Neural crest cell (in vitro differentiated cells): ENCODE measurements at places on chromosomes 1 and 21. TPM values are rescaled to one million over a fixed set of nuclear protein-coding genes. Genes with fewer than 3 reads are reported as not detected.

The E2F2 gene
- 23.5 and 23.7 TPM in 2 replicates for total RNA-seq

The FCGR3A gene
- not detected in 2 replicates for total RNA-seq

The FAM3B gene
- total RNA-seq, result 0.23 TPM in 1 of 2 replicates, not detected in the other

The PDC gene
- not detected in 2 replicates for total RNA-seq

The AMPD1 gene
- total RNA-seq, result not detected in 2 replicates

The CFHR3 gene
- total RNA-seq, result 0.82 and 0.86 TPM in 2 replicates

The ALPL gene
- total RNA-seq, result 16.7 TPM in 2 replicates

The DENND1B gene
- 6.5 and 8.3 TPM in 2 replicates for total RNA-seq

The SLC45A1 gene
- 2.5 TPM in 2 replicates for total RNA-seq

The RIPPLY3 gene
- total RNA-seq, result 2.6 and 3.2 TPM in 2 replicates

DNA sequence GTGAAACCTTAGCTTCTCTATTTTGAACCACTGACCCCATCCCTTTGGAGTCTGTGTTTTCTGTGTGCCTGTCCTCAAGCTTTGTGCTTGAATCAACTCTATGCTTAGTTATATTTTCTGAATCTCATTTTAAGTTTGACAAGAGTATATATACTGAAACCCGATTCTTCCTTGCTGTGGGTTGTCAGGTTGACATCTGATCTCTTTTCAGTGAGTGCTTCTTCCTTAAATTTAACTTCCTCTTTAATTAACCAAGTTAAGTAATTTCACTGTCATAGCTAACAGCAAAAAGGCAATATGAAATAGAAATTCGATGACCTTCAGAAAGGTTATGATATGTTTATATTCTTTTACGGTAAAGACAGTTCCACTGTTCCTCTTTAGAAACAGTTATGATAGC is 69.4 kb downstream of the C1orf21 start:
- H3K27me3 ChIP-seq, result no peaks in the 10 kb centered on the region
- H3K4me3 ChIP-seq, result no peak overlapping the region
- H3K36me3 ChIP-seq, result peaks cover 2% of the 10 kb centered on the region

- no peak overlapping the region for H3K4me3 ChIP-seq
- no peaks in the 10 kb centered on the region for H3K27me3 ChIP-seq
- DNase-seq, result no peak
- peaks cover 4% of the 10 kb centered on the region for H3K4me1 ChIP-seq
Observed at GRCh38 chr21:38330666-38331065, 73.9 kb downstream of the KCNJ15 start.

- H3K36me3 ChIP-seq, result no peaks in the 10 kb centered on the region
- H3K27ac ChIP-seq, result peak overlapping the region; percentile 93
- H3K27me3 ChIP-seq, result no peaks in the 10 kb centered on the region
- peaks cover 72% of the 10 kb centered on the region for H3K4me1 ChIP-seq
- H3K4me3 ChIP-seq, result peak overlapping the region; percentile 31
Observed at GRCh38 chr1:226654046-226654667, 84.9 kb downstream of the ITPKB start.

- H3K36me3 ChIP-seq, result peaks cover 4% of the 10 kb centered on the region
- no peak for DNase-seq
- peaks cover 23% of the 10 kb centered on the region for H3K4me1 ChIP-seq
- H3K27ac ChIP-seq, result no peak overlapping the region
- no peak overlapping the region for H3K4me3 ChIP-seq
Observed at GRCh38 chr1:54934869-54935268, 45.6 kb upstream of the TMEM61 start.

GRCh38 chr1:217437376-217437775 is 193.5 kb downstream of the GPATCH2 start:
- H3K4me1 ChIP-seq, result no peaks in the 10 kb centered on the region
- DNase-seq, result no peak
- H3K4me3 ChIP-seq, result no peak overlapping the region
- H3K36me3 ChIP-seq, result peaks cover 46% of the 10 kb centered on the region
- H3K27me3 ChIP-seq, result no peaks in the 10 kb centered on the region

GRCh38 chr1:171248841-171249240 is 547 bp downstream of the FMO1 start:
- H3K4me3 ChIP-seq, result no peak overlapping the region
- H3K36me3 ChIP-seq, result no peaks in the 10 kb centered on the region
- peaks cover 8% of the 10 kb centered on the region for H3K4me1 ChIP-seq
- peaks cover 37% of the 10 kb centered on the region for H3K27me3 ChIP-seq
- no peak overlapping the region for H3K27ac ChIP-seq

DNA sequence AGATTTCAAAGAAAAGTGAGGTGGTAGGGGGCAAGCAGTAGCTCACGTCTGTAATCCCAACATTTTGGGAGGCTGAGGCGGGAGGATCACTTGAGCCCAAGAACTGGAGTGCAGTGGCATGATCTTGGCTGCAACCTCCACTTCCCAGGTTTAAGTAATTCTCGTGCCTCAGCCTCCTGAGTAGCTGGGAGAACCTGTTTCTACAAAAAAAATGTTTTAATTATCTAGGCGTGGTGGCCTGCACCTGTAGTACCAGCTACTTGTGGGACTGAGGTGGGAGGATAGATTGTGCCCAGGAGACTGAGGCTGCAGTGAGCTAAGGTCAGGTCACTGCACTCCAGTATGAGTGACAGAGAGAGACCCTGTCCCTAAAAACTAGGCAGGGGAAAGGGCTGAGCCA is 2.6 kb upstream of the TSPAN1 start:
- peaks cover 4% of the 10 kb centered on the region for H3K27me3 ChIP-seq
- H3K4me1 ChIP-seq, result peaks cover 3% of the 10 kb centered on the region
- no peaks in the 10 kb centered on the region for H3K36me3 ChIP-seq
- no peak overlapping the region for H3K4me3 ChIP-seq
- no peak for DNase-seq

GRCh38 chr1:183733715-183734114 is 71.2 kb upstream of the RGL1 start:
- no peaks in the 10 kb centered on the region for H3K27me3 ChIP-seq
- no peak overlapping the region for H3K27ac ChIP-seq
- H3K4me3 ChIP-seq, result no peak overlapping the region
- no peak for DNase-seq
- no peaks in the 10 kb centered on the region for H3K4me1 ChIP-seq

GRCh38 chr1:92516574-92516973 is 29.8 kb upstream of the GFI1 start:
- no peaks in the 10 kb centered on the region for H3K4me1 ChIP-seq
- DNase-seq, result no peak
- peaks cover 5% of the 10 kb centered on the region for H3K36me3 ChIP-seq
- H3K27me3 ChIP-seq, result no peaks in the 10 kb centered on the region

- H3K4me3 ChIP-seq, result peak within 1 kb of the TSS; percentile 89
- peak; percentile 71 for DNase-seq
- H3K36me3 ChIP-seq, result peaks cover 6% of the 10 kb centered on the region
Observed at GRCh38 chr1:236064674-236065508, at the start of gene NID1. Gene NID1 (minus strand): TSS chr1:236065090. CDS start chr1:236065079, 11 bp downstream.

DNA sequence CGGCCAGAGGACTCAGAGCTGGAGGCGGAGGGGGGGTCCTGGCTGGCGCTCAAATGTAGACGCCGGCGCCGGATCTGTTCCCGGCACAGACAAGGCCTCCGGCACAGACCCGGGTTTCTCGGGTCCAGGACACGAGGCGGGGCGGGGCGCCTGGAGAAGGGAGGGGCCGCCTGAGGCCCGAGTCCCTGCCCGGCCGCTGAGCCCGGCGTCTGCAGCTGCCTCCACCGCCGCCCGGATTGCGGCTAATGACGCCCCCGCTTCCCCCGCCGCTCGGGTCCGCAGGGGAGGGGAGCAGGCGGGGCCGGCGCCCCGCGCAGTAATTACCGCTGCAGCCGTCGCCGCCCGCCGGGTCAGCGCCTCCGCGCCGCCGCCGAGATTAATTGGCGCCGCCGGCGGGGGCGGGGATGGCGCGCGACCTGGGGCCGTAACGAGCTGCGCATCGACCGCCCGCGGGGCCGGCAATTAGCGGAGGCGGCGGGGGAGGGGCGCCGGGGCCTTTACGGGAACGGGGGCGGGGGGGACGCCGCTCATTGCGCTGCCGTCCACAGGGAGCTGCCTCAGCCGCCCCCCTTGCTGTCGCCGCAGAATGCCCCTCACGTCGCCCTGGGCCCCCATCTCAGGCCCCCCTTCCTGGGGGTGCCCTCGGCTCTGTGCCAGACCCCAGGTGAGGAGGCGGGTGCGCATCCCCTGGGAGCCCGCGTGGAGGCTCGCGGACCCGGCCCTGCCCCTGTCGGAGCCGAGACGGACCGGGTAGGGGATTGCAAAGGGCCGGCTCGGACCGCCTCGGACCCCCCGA is 17.3 kb downstream of the NOC2L start:
- H3K27ac ChIP-seq, result no peak overlapping the region
- H3K4me1 ChIP-seq, result no peaks in the 10 kb centered on the region
- peaks cover 3% of the 10 kb centered on the region for H3K36me3 ChIP-seq
- H3K4me3 ChIP-seq, result peak overlapping the region; percentile 47
- H3K27me3 ChIP-seq, result peaks cover 72% of the 10 kb centered on the region

GRCh38 chr1:30707412-30708360 is 15.7 kb downstream of the MATN1 start:
- no peak overlapping the region for H3K4me3 ChIP-seq
- peak overlapping the region; percentile 12 for H3K27ac ChIP-seq
- H3K36me3 ChIP-seq, result no peaks in the 10 kb centered on the region
- DNase-seq, result peak; percentile 87
- no peaks in the 10 kb centered on the region for H3K27me3 ChIP-seq

- no peak for DNase-seq
- H3K4me3 ChIP-seq, result no peak overlapping the region
- no peak overlapping the region for H3K27ac ChIP-seq
- H3K4me1 ChIP-seq, result peaks cover 37% of the 10 kb centered on the region
- H3K27me3 ChIP-seq, result no peaks in the 10 kb centered on the region
- no peaks in the 10 kb centered on the region for H3K36me3 ChIP-seq
Observed at GRCh38 chr1:8211251-8211882, 106.5 kb upstream of the SLC45A1 start.

- no peak overlapping the region for H3K4me3 ChIP-seq
- peaks cover 13% of the 10 kb centered on the region for H3K4me1 ChIP-seq
- no peaks in the 10 kb centered on the region for H3K27me3 ChIP-seq
- DNase-seq, result no peak
Observed at GRCh38 chr1:61173118-61173517, 90.8 kb downstream of the NFIA start.

GRCh38 chr1:19596065-19596713 is 47.9 kb upstream of the NBL1 start:
- H3K4me3 ChIP-seq, result peak overlapping the region; percentile 100
- DNase-seq, result no peak
- H3K36me3 ChIP-seq, result peaks cover 2% of the 10 kb centered on the region
- peak overlapping the region; percentile 97 for H3K27ac ChIP-seq
- H3K4me1 ChIP-seq, result peaks cover 27% of the 10 kb centered on the region

- no peaks in the 10 kb centered on the region for H3K27me3 ChIP-seq
- H3K4me3 ChIP-seq, result peak overlapping the region; percentile 79
- no peak for DNase-seq
- peaks cover 78% of the 10 kb centered on the region for H3K4me1 ChIP-seq
Observed at GRCh38 chr21:15061279-15061678, 3.5 kb downstream of the NRIP1 start.

DNA sequence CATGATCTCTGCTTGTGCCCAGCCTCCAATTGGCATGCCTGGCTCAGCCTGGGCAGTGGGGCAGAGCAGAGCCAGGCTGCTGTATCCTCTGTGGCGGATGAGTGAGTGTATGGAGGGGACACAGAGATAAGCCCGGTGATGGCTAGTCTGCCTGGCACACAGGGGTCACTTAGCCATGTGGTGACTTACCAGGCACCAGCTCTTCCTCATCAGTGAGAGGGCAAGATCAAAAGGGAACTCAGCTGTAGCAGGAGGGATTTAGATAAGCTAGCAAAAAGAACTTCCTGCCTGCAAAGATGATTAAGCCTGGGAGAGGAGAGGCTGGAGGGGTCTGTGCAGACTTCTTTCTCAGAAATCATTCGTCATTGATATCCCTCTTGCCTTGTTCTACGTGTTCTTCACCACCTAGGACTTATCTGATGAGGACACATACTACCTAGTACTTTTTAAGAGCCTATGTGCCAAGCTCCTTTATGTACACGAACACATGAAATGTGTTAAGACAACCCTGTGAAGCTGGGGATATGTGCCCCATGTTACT is 7.9 kb downstream of the KIF21B start:
- peaks cover 55% of the 10 kb centered on the region for H3K4me1 ChIP-seq
- DNase-seq, result no peak
- no peaks in the 10 kb centered on the region for H3K27me3 ChIP-seq
- no peak overlapping the region for H3K27ac ChIP-seq
- no peaks in the 10 kb centered on the region for H3K36me3 ChIP-seq

- H3K4me3 ChIP-seq, result peak overlapping the region; percentile 2
- peaks cover 35% of the 10 kb centered on the region for H3K4me1 ChIP-seq
- H3K27me3 ChIP-seq, result no peaks in the 10 kb centered on the region
- H3K36me3 ChIP-seq, result no peaks in the 10 kb centered on the region
Observed at GRCh38 chr1:39213511-39214002, 9.1 kb downstream of the MACF1 start.

DNA sequence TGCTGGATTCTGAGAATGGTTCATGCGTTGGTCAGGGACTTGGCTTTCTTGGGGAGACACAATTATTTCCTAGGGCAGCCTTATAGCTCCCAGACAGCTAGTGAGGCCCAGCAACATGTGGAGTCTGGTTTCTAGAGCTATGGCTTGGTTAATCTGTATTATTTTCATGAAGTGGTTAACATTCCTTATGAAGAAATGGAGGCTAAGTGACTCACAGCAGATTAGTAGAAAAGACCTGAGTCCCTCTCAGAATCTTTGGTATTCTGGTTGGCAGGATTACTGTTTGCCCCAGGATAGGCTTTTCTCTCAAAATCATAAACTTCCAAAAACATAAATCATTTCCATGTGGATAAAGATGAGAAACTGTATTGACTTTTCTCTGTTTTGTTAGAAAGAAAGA is 42.3 kb downstream of the DUSP10 start:
- H3K27me3 ChIP-seq, result no peaks in the 10 kb centered on the region
- no peaks in the 10 kb centered on the region for H3K36me3 ChIP-seq
- no peak overlapping the region for H3K27ac ChIP-seq
- no peak for DNase-seq
- H3K4me3 ChIP-seq, result no peak overlapping the region
